Activated T-helper 2 cell treated with anti-CD3 and anti-CD28 coated beads, Interferon-gamma antibody, Interleukin-2, Interleukin-4, amounts not matched to agents 10 μg/mL and 5 μg/mL and 100 μg/mL, durations not matched to agents 14 hours and 24 hours and 36 hours (primary cell): ENCODE measurements at places on chromosomes 4 and X.

DNA sequence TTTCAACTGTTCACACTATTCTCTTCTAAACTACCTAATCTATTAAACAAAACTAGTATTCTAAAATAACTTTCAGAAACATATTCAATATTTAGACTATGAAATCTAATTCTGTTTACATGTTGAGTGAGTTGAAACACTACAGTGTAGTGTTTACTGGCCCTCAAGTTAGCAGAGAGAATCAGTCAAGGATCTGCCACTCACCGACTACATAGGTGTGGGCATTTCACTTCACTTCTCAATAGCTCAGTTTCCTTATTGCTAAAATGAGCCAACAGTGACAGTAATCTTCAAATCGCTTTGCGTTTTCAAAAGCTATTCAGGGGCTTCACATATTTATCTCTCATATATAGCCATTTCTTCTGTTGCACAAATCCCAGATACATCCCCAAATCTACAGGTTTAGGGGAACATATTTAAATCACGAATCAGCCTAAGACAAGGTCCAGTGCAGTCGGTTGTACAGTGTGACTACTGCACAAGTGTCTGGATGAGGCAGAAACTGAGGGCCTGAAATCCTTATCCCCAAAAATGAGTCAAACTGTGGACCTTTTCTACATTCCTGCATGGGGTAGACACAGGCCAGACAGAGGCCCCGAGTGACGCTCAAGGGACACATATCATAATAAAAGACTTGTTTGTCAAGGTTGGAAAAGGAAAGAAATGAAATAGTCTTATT is 129.8 kb downstream of the PPP3CA start:
- no peak for DNase-seq

GRCh38 chr4:71338846-71339593 is at the start of gene SLC4A4:
Gene SLC4A4, plus strand, starts transcription at chr4:71339020.
- DNase-seq, result no peak

DNA sequence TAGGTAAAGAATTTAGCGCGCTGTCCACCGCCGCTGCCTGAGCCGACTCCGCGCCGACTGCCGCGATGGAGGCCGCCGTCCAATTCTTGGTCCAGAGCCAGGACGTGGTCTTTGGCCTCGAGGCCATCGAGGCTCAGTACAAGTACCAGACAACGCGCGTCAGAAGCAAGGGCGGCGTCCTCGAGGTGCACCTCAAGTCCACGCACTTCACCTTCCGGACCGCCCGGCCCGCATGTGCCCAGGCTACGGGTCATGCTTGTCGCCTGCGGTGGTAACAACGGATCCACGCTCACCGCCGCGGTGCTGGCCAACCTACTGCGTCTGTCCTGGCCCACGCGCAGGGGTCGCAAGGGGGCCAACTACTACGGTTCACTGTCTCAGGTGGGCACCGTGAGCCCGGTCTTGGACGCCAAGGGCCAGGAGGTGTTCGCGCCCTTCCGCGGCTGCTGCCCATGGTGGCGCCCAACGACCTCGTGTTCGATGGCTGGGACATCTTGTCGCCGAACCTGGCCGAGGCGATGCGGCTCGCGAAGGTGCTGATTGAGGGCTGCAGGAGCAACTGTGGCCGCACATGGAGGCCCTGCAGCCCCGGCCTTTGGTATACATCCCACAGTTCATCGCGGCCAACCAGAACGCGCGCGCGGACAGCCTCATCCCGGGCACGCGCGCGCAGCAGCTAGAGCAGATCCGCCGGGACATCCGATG is 128.0 kb downstream of the ANAPC4 start:
- no peak for DNase-seq

DNA sequence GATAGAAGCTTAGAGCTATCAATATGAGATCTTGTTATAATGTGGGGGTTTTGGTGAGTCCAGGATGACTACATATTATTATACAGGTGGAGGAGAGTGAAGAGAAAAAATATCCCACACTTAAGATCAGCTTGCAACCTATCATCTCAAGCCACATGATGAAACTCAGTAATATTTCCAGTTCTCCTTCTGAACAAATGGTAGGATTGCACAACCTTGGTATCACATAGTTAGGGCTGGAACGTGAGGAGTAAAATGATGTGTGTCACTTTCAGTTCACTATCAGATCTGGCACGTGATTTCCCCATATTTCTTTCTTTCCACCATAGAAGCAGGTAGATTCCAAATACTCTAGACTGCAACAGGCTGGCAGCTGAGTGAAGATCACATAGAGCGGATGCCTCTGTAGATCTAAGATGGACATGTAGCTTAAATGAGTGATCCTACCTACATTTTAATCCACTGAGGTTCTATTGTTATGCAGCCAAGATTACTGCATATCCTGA is 150.6 kb upstream of the ANKRD50 start:
- DNase-seq, result no peak

DNA sequence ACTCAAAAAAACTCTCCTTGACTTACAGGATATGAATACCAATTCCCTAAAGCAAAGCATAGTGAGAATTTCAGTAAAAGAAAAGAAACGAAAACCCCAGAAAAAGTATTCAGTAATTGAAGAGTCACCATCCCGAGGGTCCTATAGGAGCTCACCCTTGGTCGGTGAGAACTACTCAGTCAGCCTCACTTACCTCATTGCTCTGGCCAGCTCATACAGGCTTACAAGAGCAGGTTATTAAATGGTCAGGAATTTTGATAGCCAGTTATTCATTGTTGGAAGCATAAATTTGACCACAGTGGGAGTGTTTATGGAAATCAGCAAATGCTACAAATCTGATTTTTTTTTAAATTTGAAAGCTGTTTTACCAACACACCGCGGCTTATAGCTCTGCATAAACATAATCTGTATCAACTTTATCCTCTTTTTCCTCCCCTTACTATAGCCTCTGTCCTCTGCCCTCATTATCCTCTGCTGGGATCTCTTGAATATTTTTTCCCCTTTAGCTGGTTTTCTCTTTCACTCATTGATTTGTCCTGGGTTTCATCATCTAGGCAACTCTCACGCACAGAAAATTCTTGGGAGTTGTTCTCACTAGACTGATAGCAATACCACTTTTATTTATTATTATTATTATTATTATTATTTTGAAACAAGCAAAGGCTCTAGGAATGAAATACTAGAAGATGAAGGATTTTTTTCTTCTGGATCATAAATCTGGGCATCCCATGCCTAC is 11.0 kb upstream of the CXCL2 start:
- no peak for DNase-seq

DNA sequence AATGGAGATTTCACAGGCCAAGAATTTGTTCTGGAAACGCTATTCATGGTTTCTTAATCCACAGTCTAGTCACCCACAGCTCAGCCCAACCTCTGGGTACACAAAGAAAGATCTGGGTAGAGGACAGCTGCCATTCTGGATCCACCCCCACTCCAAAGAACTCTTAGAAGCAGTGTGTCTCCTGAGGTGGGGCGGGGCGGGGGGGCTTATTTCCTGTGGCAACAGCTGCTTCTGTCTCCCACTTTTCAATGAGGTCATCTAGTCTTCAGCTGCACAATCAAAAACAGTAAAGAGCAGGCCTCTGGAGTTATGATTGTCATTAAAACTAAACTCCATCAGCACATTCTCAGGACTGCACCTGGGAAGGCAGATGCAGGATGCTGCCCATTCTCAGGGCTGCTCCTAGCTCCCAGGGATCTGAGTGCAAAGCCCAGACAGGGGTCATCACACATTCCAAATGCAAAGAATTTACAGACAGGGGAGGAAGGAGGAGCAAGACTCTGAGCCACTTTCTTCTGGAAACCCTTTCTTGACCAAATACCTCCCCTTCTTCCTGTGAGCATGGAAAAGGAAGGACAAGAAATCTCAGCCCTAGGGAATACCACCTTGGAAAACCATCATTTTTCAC is 207.3 kb downstream of the HS6ST2 start:
- DNase-seq, result no peak

- DNase-seq, result no peak
These were observed 35.9 kb upstream of the GRPEL1 start for GRCh38 chr4:7103607-7104365.

GRCh38 chr4:51885363-51885762 is 42.4 kb downstream of the DCUN1D4 start:
- no peak for DNase-seq

GRCh38 chr4:126548890-126549289 is 1083.9 kb upstream of the INTU start:
- no peak for DNase-seq

GRCh38 chrX:136666088-136666487 is 18.1 kb downstream of the CD40LG start:
- DNase-seq, result no peak

GRCh38 chr4:146049802-146050201 is 111.2 kb upstream of the ZNF827 start:
- no peak for DNase-seq

DNA sequence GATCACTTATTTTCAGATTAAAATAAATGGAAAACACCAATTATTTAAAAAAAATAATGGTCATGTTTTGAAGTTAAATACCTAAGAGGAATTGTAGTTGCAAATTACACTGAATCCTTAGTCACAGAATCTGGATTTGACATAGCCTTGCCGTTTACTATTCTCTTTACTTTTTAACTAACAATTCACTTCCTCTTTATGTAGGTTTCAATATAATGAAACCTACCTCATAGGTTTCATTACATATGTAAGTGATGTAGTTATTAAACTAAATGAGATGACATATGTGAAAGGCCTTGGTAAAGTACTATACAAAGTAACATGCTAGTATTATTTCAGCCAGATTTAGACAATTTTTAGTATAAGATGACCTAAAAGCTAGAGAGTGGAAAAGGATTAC is 6.5 kb downstream of the SPP1 start:
- DNase-seq, result no peak

- no peak for DNase-seq
These were observed 14.3 kb downstream of the JCHAIN start for GRCh38 chr4:70651864-70652506.

- no peak for DNase-seq
These were observed 4.0 kb upstream of the EGF start for GRCh38 chr4:109908731-109909130.

DNA sequence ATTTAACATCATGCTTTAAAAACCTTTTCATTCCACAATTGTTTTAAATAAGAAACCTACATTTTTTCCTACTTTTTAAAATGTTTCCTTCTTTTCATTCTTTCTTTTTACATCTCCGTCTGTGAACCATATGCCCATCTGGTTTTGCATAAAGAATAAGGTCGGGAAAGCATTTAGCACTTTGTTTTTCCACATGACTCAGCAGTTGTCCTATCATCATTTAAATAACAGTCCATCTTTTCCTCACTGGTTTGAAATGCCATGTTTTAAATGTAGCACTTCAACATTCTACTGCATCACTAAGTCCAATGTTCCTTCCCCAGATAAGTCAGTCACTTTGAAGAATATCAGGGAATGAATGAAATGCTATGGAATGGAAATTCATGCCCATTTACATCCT is 128.4 kb downstream of the SH3RF1 start:
- no peak for DNase-seq

GRCh38 chr4:116150152-116150551 is 935.2 kb downstream of the TRAM1L1 start:
- no peak for DNase-seq

GRCh38 chr4:31045151-31045550 is 325.0 kb downstream of the PCDH7 start:
- no peak for DNase-seq

GRCh38 chrX:28398342-28398741 is 188.9 kb upstream of the IL1RAPL1 start:
- DNase-seq, result no peak

DNA sequence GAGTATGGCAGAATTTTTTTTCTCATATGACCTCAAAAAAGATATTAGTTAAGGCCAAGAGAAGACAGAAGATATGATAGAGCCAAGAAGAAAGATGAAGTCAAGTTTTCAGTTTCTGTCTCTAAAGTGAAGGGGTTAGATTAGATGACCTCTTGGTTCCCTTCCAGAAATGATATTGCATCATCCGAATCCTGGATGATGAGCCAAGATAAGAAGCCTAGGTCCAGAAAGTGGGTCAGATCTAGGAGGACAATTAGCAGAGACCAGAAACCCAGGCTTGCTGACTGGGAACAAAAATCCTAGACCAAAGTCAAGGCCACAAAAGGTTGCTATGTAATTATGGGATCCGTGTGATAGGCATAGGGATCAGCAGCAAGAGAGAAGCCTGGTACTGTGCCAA is 20.2 kb downstream of the SATL1 start:
- DNase-seq, result no peak

DNA sequence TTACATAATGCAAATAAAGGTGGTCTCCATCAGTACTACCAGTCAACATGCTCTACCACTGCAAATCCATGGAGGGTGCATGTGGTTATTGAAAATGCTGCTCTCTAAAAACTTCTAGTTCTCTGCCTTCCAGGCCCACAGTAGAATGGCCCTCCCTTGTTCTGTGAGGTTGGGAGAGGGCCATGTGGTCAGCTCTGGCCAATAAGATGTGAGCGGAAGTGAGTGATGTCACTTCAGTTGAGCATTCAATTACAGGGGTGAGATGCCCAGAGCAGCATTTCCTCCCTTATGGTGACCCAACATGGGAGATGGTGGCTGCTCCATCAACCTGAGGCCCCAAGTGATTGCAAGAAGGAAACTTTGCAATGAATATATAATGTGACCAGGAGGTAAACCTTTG is 148.8 kb downstream of the CPEB2 start:
- no peak for DNase-seq

GRCh38 chr4:89008166-89008565 is 48.8 kb downstream of the FAM13A start:
- DNase-seq, result no peak

DNA sequence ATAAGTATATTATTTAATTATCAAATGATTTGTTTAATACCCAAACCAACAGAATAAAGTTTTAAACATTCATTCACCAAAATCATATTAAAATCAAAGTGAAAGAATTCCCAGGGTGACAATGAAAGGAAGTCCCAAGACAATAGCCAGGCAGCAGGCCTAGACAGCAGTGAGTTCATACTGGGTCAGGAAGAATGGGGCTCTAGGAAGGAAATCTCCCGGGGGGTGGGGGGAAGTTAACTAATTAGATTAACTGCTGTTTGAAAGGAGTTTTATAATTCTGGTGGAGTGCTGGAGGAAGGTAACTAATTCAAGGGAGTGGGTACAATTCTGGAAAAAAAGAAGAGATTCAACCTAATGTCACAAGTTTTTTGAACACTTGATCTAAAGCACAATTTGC is 104.1 kb downstream of the ZAR1 start:
- no peak for DNase-seq

- DNase-seq, result no peak
These were observed 83.5 kb downstream of the PRKG2 start for GRCh38 chr4:81131563-81131962.

DNA sequence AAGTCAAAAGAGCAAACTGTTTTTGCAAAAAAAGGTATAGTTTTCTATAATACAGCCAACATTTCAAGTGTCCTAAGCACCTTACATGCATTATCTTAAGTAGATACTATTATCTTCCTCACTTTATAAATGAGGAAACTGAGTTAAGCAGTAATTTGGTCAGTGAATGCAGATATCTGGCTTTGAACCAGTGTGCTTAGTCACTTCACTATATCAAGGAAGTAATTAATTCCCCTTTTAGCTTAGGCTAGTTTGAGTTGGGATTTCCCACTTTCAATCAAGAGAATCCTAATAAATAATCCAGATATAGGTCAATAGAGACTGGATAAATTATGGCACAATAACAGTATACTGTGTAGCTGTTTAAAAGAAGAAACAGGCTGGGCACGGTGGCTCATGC is 14.8 kb downstream of the SPINK2 start:
- no peak for DNase-seq

GRCh38 chrX:2184089-2184488 is 316.7 kb downstream of the DHRSX start:
- DNase-seq, result no peak
